ENCODE measurements at places on chromosomes 12 and 14.

DNA sequence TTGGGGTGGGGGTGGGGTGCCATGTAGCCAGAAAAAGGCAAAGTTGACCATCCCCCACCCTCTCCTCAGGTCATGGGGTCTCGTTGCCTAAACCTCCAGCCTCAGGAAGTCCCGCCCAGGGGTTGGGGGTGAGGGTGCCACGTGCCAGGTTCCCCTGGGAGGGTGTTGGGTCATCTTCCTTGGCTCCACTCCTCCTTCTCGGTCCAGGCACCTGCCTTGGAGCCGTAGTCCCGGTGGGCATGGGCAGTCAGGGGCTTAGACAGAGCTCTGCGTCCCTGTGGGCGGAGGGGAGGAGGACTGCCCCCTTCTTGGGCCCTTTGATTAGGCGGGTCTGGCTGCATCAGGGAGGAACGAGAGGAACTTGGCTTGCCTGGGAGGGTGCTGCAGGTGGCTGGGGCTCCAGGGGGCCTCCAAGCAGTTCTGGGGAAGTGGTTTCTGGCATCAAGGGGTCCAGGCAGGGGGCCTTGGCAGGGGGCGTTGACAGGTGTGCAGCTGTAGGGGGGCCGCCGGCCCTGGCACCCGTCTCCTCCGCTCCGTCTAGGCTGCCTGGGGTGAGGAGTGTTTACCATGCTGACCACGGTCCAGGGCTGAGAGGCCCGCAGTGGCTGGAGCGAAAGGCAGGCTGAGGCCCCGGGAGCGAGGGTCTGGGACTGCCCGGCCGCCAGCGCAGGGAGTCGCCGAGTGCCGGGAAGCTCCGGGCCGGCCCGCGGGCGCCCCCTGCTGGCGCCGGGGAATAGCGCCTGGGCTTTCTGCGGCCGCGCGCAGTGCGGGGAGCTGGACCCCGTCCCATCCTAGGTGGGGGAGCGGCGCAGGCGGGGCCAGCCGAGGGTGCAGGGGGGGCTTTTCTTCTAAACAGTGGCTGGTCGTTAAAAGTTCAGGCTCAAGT is 7.9 kb downstream of the SETD1B start:
- DNase-seq, result peak; percentile 64

DNA sequence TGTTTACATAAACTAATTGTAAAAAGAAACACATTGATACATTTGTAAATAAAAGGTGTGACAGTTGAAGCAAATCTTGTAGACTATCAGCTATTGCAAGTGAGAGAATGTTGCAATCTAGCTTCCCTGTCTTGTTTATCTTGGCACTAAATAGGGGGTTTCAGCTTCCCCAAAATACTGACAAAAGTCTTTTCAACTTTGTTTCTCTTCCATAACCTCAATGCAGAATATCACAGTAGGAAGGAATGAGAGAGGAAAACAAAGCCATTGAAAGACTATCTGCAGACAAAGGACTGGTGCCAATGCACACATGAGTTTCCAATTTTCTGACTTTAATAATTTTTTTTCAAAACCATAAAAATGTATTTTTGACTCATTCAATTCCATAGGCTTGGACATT is 886.2 kb upstream of the MGAT4C start:
- DNase-seq, result no peak

DNA sequence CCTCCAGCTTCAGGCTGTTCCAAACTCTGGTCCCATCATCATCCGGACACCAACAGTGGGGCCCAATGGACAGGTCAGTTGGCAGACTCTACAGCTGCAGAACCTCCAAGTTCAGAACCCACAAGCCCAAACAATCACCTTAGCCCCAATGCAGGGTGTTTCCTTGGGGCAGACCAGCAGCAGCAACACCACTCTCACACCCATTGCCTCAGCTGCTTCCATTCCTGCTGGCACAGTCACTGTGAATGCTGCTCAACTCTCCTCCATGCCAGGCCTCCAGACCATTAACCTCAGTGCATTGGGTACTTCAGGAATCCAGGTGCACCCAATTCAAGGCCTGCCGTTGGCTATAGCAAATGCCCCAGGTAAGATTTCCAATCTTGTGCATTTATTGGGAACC is 3.3 kb downstream of the SP1 start:
- DNase-seq, result no peak

GRCh38 chr12:94267537-94267872 is 119.1 kb downstream of the PLXNC1 start:
- no peak for DNase-seq

- DNase-seq, result no peak
Observed at GRCh38 chr14:58755031-58755925, 117.5 kb downstream of the DACT1 start.

DNA sequence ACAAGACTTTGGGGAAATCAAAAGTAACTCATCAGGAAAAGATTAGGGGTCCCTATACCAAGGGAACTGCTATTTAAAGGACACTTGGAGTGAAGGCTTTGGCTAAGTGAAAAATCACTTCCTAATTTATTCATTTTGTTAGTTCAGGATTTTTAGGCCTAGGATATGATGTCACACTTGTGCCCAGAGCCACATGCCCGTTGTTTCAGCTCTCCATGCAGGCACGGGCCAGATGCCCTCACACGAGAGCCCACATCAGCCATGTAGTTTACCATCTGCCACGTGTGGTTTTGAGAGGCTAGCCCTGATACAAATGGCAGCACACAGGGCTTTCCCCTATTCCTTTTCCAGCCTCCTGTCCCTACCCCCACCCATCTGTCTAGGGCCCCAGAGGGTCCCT is 11.9 kb upstream of the LRP1-AS start:
- no peak for DNase-seq

GRCh38 chr12:5864972-5865371 is 80.1 kb downstream of the ANO2 start:
- DNase-seq, result no peak

DNA sequence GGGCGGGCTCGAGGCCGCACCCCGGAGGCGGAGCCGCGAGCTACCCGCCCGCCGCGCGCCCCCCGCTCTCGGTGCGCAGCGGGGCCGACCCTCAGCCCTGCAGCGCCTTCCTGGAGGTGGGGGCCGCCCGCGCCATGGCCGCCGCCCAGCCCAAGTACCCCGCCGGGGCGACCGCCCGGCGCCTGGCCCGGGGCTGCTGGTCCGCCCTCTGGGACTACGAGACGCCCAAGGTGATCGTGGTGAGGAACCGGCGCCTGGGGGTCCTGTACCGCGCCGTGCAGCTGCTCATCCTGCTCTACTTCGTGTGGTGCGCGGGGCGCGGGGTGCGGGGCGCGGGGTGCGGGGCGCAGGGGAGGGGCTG is at the start of gene P2RX2:
Gene P2RX2 (plus strand): TSS at position 94 of the 361 bp plus-strand sequence. CDS start 41 bp downstream, at position 135.
- no peak for DNase-seq

DNA sequence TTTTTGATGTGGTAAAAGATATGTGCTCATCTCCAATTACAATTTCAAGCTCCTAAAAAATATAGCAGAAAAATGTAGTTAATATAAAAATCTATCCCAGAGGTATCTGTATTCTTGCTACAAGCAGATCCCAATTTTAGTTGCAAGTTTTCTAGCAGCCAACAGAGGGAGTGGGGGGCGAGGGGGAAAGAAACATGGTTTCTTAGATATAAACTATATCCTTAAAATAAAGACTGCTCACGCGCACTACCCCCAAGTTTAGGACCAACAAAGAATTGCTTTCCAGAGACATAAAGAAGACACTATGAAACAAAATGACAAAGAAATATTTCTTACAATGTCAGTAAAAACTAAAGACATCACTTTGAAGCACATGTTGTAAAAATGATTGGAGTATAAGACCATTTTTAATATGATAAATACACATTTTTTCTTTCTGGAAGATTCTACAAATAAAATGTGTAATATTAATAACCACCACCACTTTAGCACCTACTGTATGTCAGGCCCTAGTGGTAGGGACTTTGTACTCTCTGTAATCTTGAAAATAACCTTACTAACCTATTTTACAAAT is 5.4 kb downstream of the MAGOHB start:
- peak; percentile 14 for DNase-seq
